Activated naive CD4-positive, alpha-beta T cell (primary cell): ENCODE measurements at places on chromosomes 2 and 18.

DNA sequence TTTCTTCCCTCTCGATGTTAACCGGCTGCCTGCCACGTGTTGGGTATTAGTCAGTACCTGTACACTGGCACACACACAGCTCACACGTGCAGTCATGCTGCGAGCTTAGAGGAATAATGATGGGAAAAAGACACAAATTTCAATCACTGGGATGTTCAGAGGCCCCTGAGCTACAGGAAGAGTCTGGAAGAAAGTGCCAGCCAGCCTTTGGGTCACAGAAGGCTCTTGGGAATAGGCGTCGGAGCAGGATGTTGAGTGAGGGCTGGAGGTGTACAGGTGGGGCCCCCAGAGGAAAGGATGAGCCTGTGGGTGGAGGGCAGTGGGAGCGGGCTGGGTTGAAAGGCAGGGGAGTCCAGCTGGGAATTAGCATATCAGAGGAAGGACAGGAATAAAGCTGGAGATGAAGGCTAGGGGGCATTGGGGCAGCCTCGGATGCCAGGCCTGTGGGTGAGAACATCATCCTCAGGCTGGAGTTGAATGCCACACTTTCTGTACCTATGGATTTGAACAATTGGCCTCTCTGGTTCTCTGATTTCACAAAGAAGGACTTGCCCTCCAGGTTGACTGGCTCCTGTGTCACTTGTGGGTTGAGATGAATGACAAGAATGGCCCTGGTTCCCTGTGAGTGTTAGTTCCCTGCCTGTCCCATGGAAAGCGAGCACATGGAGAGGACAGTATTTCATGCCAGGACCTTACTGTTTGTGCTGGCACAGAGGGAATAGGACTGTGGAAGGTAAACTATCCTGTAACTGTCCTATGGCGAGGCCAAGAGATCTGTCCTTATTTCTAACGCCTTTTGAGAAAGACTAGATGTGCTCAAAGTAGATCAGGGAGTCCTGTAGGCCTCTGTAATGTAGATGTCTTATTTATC lies 40.6 kb downstream of the GREB1 start:
- DNase-seq: no peak

DNA sequence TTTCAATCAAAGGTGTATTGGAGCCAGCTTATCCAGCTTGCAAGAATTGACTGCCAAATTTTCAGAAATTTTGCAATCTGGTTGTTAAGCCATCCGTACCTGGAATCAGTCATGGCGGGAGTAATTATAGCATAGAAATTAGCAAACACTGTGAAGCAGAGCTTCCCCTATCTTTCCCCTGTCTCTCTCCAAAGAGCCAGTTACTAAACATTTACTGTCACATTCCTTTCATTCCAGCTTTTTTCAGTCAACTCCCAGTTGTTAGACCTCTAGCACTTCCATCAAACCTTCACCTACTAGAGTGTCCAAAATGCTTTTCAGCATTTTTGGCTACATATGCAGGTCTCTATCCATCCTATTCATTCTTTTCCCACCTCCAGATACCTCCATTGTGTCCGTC lies 137.4 kb downstream of the MC4R start:
- DNase-seq: no peak

DNA sequence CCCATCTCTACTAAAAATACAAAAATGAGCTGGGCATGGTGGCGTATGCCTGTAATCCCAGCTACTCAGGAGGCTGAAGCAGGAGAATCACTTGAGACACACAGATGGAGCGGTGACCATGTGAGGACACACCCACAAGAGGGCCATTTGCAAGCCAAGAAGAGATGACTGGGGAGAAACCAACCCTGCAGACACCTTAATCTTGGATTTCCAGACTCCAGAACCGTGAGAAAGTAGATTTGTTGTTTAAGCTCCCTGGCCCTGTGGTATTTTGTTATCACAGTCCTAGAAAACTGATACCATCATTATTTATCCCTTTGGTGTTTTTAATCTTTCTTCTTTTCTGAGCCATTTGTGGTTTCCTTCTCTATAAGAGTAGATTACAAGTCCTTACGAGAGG lies 88.6 kb upstream of the ID2 start:
- DNase-seq: no peak

DNA sequence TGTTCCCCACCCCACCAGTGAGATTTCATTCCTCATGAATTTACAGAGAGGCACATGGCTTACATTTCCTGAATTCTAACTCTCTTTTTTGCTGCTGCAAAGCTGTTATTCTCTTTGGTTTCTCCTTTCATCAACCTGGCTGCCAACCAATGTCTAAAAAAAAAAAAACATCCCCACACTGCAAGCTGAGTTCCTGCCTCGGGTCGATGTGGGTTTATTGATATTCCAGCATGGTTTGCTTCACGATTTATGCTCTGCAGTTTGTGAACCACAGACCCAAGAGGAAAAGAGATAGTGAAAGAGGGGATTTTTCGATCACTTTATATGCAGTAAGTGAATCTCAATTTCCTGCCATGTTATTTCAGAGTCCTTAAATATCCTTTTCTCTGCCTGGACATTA lies 363.6 kb downstream of the LPIN1 start:
- DNase-seq: no peak

DNA sequence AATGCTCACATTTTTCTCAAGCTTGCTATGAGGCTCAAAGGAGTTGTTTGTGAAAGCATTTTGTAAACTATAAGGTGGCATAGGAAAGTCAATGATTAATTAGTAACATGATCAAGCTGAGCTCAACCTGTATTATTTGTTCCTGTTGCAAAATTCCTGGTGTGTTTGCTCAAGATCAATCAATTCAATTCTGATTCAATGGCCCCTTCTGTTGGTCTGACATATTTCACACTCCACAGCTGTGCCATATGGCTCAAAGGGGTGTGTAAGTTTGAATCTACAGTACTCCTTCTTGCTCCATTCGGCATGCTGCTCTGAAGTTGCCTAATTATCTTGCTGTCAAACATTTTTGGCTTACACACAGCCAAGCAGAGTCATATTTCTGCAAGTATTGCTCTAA lies 341.6 kb upstream of the LRP1B start:
- no peak for DNase-seq

- no peak for DNase-seq
Observed at GRCh38 chr2:69340101-69340775, 46.8 kb downstream of the GFPT1 start.

DNA sequence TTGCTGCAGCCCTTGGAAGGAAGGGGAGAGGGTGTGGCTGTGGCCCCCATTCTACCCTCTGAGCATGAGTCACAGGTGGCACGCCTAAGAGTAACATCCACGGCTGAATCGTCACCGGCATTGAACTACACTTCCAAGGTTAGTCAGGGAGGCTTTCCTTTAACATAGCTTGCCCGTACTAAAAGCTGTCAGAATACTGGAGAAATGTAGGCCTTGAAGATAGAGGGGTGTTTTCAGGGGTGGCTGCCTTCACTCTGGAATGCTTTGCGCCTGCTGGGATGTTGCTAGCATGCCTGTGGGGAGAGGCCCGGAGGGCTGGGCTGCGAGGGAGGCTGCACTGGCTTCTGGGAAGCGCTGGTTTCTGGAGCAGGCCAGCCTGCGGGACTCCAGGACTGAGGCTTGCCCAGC lies 333.7 kb downstream of the AGAP1 start:
- no peak for DNase-seq

DNA sequence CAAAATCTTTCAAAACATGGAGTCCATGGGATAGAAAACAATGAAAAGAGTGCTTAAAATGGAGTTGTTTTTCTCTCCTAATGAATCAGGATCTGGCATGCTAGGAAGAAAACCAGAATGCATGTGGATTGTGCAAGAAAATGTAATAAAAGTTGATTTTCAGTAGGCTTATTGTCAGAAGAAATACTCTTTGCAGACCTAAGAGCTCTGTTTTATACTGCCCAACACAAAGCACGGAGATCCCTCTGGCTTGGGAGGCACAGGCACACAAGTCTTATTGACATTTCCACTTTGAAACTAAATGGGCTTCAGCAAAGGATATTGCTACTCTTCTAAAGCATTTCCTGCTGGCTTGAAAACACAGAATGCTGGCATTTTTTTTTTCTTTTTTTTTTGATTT lies 15.5 kb upstream of the DAPL1 start:
- DNase-seq: no peak

DNA sequence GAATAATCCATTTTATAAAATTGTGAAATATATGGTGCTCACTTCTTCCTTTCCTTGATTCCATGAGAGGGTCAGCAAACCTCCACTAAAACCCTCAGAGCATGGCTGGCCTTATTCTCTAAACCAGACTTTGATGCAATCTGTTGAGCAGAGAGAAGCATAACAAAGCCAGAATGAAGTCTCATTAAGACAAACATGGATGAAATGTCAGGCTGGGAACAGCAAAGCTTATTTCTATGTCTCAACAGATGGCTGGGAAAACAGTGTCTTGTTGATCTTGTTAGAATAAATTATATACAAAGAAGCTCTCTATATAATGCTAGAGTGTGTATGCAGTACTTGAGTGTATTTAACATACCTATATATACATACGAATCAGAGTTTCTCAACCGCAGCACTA lies 227.1 kb upstream of the LYPD1 start:
- DNase-seq: no peak

DNA sequence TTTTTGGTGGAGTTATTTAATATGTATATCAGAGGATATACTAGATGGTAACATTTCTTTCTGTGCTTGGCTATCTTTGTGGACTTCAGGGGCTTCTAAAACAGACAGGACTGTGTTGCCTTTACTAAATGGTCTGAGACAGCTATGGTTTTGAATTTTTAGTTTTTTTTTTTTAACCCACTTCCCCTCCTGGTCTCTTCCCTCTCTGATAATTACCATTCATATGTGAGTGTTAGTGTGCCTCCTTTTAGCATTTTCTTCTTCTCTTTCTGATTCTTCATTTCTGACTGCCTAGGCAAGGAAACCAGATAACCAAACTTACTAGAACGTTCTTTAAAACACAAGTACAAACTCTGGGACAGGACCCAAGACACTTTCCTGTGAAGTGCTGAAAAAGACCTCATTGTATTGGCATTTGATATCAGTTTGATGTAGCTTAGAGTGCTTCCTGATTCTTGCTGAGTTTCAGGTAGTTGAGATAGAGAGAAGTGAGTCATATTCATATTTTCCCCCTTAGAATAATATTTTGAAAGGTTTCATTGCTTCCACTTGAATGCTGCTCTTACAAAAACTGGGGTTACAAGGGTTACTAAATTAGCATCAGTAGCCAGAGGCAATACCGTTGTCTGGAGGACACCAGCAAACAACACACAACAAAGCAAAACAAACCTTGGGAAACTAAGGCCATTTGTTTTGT lies 52.7 kb downstream of the SMAD4 start:
- DNase-seq: no peak

GRCh38 chr18:12044591-12044990 lies 49.1 kb upstream of the ANKRD62 start:
- no peak for DNase-seq
